Stimulated activated CD8-positive, alpha-beta memory T cell treated with anti-CD3 and anti-CD28 coated beads, Interleukin-12 subunit alpha, Interleukin-12 subunit beta, amount 100 ng/mL, for 4 hours (primary cell): ENCODE measurements at places on chromosomes 5 and 9.

DNA sequence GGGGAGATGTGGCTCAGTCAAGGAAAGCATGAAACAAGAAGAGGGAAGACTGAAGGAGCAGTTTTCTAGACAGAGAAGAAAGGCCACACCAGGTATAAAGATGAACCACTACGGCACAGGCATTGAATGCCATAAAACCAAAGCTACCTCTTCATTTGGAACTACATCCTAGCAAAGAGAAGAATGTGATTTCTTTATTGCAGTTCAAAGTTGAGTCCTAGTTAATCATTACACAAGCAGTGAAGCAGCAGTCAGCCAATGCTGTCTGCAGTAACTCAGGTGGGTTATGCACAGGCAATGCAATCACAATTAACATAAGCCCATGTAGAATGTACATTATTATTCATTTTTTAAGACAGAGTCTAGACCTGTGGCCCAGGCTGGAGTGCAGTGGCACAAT is 21.7 kb upstream of the PCAT7 start:
- DNase-seq = no peak

DNA sequence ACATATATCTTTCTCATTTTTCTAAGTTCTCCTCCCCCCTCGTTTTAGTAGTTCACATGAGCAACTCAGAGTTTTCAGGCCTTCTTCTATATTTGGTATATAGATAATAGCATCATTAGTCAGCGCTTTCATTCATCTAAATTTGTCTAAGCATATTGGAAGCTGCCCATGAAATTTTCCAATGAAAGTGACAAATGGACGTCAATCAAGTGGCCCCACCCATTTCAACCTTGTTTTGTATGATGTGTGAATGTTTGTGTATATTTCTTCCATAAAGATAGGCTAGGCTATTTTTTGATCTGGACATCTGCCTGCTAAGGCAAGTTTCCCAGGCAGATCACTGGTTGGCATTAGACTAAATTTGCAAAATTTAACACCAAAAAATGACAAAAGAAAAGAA is 104.0 kb upstream of the SSBP2 start:
- no peak for DNase-seq

DNA sequence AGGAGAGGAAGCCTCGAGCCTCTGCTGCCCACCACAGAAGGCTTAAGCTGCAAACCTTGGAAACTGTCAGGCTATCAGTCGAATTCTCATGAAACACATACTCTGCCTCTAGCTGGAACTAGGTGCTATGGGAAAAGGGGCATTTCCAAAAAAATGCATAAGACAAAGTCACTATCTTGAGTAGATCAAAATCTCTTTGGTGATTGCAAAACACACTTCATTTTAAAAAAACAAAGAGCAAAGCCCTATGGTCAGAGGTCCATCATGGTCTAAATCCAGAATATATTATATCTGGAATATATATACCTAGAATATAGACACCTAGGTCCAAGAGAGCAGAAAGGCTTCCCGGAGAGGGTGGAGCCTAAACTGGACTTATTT is 59.8 kb downstream of the ENC1 start:
- DNase-seq = no peak

GRCh38 chr5:169190849-169191248 is 110.1 kb downstream of the SLIT3 start:
- DNase-seq = no peak

DNA sequence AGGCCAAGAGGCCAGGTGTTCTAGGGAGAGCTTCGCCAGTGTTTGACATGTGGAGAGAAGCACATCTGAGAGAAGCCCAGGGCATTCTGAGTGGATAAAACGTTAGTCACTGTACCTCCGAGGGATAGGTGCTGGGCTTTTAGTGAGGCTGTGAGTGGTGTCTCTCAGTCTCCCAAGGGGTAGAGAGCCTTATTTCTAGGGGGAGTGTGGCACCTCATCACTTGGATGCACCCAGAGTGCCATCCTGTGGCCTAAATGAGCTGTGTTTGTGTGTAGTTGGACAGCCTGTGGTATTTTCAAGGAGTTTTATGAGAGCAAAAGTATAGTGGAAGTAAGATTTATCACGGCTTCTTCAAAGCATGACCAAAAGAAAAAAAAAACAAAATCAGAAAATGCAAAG is 1046.9 kb upstream of the WWC1 start:
- no peak for DNase-seq

GRCh38 chr5:43036409-43036808 is 3.7 kb downstream of the ANXA2R start:
- no peak for DNase-seq

- no peak for DNase-seq
Measured at GRCh38 chr9:2624051-2624682, 2.6 kb downstream of the VLDLR start.

- DNase-seq = no peak
Measured at GRCh38 chr5:45454114-45454513, 242.1 kb downstream of the HCN1 start.

- DNase-seq = no peak
Measured at GRCh38 chr9:128175726-128176125, 15.6 kb downstream of the CIZ1 start.

DNA sequence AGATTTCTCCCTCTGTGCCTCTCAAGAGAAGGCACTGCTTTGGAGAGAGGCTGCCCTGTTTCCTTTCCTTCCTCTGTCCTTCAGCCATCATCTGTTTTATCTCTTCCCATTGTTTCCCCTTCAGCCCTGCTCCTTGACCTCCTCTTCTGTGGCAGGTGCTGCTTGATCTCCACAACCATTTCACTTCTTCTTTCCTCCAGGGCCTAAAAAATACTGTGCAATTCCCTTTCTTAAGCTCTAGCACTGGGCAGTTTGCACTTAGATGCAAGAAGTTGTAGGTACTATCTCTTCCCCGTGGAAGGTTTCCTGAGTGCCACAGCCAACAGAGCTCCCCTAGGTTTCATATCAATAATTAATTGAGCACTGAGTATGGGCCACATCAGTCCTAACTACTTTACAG is 8.8 kb upstream of the ADRB2 start:
- DNase-seq = no peak

- no peak for DNase-seq
Measured at GRCh38 chr9:93826209-93826608, 128.9 kb downstream of the BARX1 start.

DNA sequence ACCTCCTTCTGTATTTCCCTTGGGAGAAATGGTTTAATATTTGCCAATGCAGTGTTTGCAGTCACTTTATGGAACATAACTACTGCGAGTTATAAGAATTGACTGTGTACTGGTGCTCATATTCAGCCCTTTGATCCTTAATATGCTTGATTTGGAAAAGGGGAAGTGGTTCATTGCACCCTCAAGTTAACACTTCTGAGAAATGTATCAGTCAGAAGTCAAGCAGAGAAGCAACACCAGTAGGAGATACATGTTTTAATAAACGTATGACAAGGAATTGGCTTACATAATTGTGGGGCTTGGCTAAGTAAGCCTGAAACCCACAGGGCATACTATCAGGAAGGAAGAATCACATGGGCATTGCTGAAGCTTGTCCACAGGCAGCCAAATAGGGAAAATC is 131.0 kb upstream of the SPRY4 start:
- DNase-seq = no peak

GRCh38 chr5:31218978-31219377 is 25.5 kb downstream of the CDH6 start:
- no peak for DNase-seq

GRCh38 chr9:104256031-104256695 is 162.1 kb downstream of the SMC2 start:
- no peak for DNase-seq

- no peak for DNase-seq
Measured at GRCh38 chr9:131801810-131802209, 61.9 kb upstream of the RAPGEF1 start.

DNA sequence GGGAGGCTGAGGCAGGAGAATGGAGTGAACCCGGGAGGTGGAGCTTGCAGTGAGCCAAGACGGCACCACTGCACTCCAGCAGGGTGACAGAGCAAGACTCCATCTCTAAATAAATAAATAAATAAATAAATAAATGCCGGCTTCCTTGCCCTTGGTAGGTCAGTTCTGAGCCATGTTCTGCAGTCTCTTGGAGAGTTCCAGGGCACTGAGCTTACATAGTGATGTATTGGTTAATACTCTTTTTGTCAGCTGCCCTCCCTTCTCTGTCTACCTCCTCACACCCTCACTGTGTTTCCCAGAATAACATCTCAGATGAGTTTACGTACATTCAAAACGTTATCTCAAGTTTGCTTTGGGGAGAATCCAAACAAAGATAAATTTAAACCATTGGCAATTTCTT is 45.2 kb upstream of the FER start:
- DNase-seq = no peak

- DNase-seq = no peak
Measured at GRCh38 chr5:126166368-126166767, 256.8 kb upstream of the GRAMD2B start.

- no peak for DNase-seq
Measured at GRCh38 chr9:34689116-34689470, 2.0 kb downstream of the CCL19 start.

DNA sequence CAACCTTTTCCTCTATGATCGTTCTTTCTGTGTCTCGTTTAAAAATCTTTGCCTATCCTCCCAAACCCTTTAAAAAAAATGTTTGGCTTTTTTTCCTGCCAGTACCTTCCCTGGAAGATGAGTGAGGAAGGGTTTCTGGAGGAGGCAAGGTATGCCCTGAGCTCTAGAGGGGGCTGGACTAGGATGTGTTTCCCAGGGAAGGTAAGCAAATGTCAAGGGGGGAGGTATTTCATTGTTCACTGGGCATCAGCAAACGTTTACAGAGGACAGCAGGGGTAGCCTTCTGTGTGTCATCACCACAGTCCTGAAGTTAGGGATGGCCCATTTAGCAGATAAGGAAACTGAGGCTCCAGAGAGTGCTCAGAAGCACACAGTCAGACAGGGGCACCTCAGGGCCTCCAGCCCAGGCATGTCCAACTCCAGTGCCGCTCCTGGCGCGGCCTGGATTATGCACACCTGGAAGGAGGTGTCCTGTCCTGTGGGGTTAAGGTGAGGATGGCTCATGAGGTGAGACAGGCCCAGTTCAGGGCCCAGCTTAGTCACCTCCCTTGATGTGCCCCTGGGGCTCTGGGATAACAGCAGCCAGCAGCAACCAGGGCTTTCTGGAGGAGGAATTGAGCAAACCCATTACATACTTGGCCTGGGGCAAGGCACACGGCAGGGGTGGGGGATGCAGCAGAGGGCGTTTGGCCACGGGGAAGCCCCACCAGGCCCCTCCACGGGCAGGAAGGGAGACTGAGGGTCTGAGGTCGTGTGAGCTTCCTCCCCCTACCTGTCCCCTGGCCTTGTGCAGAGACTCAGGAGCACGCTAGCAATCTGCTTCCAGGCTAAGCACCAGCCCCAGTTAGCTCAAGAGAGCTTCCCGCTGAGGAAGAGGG is 100.3 kb upstream of the LMX1B start:
- no peak for DNase-seq

DNA sequence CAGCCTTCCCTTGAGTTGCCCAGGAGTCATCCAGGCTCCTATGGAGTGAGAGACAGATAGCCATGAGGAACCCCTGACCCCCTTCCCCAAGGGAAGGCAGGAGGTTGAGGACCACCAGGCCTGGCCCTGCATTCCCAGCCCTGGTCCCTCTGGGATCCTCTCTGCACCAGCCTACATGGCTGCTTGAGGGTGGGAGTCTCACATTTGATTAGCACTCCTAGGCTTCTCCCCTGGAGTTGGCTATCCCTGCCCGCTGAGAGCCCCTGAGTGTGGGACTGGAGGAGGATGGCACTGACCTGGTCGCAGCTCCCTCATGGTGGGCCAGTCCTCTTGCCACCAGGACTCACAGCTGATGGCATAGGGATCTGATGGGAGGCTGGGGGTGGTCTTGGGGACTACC is 46.7 kb downstream of the SAR1B start:
- DNase-seq = no peak

DNA sequence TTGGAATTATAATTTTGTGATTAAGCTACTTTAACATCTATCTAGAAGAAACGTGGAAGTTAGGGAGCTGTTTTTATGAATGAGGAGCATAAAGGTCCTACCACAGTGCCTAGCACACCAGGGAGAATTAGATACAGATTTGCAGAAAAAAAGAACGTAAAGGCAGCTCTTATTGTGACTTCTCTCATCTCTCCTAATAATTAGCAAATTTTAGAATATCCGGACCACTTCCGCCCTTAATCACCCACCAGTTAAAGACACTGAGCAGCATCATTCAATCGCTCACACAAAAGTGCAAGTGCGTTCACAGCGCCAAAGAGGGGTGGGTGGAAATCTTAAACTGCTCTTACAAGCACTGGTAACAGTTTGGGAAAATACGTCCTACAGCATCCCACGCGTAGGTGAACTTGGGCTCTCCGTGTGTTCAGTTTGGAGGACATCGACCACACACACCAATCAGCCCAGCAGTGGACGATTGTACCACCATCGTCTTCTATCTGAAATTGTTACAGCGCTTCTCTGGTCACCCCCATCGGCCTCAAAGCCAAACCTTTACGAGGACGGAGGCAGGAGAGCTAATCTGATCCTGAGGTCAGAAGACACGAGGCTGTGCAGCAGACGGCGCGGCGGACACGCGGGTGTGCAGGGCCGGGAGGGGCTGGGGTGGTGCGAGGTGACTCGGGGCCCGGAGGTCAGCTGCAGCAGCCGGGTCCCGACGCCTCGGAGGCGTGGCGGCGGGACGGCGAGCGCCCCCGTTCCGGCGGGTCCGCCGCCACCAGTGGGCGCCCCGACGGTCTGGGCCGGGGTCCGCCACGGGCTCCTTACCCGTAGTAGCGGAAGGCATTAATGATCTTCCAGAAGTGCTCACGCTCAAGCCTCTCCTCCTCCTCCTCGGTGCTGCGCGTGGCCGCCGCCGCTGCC is 646 bp downstream of the CARNMT1 start:
- no peak for DNase-seq

DNA sequence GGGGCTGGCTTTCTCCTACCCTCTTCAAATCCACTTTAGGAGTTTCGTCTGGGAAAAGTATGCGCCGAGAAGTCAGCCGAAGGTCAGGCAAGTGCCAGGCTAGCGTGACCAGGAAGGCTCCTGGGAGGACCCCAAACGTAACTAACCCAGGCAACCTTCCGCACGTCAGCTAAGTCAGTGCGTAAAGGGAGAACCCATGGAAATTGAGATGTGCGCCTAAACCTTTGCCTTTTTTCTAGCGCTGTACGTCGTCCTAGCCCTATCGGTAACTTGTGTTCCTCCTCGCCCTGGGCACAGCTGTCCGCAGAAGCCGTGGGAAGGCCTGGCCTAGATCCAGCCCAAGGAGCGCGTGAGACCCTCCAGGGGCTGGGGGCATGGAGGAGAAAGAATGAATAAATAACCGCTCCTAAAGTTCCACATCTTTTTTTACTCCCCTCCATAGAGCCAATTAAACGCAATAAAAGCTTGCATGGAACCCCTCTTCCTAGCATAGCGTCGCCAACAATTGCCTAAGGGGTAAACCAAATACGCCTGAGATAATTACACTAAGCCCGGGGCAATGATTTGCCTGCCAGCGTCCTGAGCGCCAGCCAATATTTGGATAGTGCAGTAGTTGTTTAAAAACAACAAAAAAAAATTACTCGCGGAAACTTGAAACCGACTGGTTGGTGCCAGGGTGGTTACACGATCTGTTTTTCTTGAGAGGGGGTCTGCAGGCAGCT is 4.0 kb upstream of the FOXB2 start:
- no peak for DNase-seq

GRCh38 chr5:42858031-42858643 is 46.4 kb upstream of the SELENOP start:
- DNase-seq = no peak
